IMR-90 (cell line): ENCODE measurements at places on chromosomes 1 and 21.

DNA sequence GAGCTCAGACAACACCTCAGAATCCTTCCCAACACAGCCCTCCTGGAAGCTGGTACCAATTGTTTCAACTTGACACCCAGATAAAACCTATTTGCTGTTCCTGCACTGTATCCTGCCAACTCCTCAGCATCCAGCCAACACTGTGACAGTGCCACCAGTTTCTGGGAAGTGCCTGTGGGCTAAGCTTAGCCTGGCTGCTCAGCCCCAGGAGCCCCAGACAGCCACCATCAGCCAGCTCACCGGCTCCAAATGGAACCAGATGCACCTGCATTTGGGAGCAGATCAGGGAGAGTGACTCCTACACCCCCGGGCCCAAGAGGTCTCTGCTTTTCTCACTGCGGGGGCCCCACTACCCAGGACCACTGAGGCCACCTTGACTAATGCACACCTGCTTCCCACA, 24.9 kb downstream of the KCNN3 start:
- DNase-seq: no peak

- DNase-seq: no peak
Observed at GRCh38 chr1:92853299-92853698, 21.5 kb downstream of the RPL5 start.

DNA sequence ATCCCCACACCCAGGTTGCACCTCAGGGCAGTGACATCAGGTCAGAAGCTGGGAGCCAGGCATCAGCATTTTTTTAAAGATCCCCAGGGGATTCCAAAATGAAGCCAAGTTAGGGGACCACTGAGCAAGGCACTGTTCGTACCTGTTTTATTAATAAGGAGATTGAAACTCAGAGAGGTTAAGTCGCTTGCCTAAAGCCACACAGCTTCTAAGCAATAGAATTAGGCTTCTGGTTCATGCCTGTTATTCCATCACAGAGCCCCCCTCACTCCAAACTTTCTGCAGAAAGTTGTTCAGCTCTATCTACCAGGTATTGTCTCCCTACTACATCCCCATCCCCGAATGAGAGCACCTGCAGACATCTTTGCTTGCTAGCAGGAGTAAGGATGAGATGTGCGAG, 28.7 kb downstream of the KCNN3 start:
- DNase-seq: no peak

- no peak for DNase-seq
Observed at GRCh38 chr1:224213438-224214119, 30.5 kb downstream of the DEGS1 start.

GRCh38 chr1:207973898-207974568, 63.1 kb upstream of the CD34 start:
- no peak for DNase-seq

DNA sequence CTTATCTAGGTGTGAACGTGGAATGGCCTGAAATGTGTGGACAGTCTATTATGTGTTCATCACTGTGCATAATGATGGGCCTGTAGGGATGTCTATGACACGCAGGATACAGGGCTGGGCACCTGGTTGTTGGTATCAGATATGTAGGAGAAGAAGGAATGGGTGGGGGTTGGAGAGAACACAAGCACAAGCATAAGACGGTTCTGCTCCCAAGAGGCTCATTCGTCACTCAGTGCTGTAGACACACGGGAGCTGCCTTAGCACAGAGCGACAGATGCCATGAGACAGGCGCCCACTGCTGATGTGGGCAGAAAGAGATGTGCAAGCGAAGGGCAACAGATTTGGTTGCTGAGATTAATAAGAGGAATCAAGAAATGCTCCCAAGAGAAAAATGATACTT, 256.2 kb downstream of the DISC1 start:
- no peak for DNase-seq

DNA sequence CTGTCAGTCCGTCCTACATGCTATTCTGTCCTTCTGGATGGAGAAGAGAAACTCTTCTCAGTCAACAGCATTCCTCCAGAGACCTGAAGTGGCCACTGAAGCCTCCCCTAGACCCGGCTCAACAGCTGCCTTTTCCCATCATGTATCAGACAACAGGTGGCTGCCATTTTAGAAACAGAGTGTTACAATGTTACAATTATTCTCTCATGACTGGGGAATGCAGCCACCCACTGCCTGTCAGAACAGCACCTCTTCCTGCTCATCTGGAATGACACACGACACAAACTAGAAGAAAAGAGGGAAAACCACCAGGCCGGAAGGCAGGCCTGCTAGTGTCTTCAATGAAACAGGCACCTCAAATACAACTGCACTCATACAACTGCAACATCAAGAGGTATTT, 105.3 kb downstream of the PGBD5 start:
- no peak for DNase-seq

DNA sequence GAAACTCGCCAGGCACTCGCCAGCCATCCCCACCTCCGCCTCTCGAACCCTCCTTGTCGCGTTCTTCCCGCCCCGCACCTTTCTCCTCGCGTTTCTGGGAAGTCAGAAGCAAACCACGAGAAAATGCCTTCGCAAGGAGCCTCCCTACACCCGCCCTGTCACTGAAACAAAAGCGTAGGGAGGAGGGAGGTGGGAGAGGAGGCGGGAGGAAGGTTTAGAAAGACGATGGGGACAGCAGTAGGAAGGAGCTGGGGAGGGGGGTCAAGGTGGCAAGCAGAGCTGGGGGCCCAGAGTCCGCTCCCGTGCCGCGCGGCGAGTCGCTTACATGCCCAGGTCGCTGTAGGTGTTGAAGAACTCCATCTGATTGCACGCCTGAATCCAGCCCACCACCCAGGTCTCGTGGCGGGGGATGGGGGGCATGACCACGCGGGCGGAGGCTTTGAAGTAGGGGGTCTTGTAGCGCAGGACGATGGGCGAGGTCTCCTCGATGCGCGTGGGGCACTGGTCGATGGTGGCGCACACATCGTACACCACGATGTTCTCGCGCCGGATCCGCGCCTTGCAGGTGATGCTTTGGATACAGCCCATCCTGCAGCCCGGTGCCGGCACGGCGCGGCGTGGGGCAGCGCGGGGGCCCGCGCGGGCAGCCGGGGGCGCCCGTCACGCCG, 1.0 kb downstream of the FAM78B start:
- no peak for DNase-seq

DNA sequence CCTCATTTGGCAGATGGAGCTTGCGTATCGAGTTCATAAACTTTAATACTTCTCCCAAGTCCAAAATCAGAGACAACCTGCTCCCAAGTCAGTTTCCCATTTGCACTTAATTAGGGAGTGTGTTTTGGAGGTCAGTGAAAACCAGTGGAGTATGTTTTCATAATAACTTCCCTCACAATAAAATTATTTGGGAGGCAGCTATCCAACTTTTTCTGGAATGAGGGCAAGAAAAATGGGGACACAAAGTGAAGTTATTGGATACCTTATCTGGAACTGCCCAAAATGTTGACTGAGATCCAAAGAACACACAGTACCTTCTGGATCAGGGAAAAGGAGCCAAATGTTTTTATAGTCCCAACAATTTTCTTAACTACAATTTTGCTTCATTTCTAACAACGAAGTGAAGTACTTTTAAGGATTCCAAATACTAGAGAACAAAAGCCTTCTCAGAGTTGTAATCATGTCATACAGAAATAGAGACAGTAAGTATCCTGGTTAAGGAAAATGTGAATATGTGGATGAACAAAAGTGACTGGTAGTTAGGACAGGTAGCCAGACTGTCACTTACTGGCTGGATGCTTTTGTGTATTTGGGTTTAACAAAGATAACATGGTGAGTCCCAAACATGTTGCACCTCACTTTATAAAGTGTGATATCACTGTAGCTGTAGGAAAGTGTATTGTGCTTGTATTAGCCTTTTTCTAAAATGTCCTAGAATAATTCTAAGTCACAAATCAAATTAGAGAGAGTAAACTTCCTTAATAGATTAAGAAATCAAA, 325.0 kb downstream of the HLX start:
- DNase-seq: no peak

- DNase-seq: no peak
Observed at GRCh38 chr1:9389968-9390367, 97.3 kb downstream of the SPSB1 start.

GRCh38 chr1:54989473-54989872, 9.0 kb downstream of the TMEM61 start:
- DNase-seq: no peak

- DNase-seq: no peak
Observed at GRCh38 chr1:240813720-240814119, 201.8 kb upstream of the GREM2 start.

DNA sequence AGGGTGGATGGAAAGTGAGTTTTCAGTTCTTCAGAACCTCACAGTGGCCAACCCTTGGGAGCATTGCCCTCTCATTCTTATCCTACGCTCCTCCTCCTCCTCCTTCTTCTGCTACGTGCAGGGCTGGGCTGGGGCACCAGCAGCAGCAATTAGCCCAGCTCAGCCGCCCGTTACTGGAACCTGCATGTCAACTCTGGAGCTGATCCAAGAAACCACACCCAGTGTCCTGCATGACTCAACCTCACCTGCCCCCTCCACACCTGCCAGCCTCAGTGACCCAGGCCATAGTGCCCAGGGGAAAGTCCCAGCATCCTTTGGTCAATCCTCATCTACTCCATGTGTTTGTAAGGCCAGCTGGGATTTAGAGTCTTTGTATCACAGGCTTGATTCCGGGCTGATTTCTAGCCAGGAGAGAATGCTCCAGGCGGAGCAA, 12.6 kb downstream of the ELF3 start:
- DNase-seq: no peak

DNA sequence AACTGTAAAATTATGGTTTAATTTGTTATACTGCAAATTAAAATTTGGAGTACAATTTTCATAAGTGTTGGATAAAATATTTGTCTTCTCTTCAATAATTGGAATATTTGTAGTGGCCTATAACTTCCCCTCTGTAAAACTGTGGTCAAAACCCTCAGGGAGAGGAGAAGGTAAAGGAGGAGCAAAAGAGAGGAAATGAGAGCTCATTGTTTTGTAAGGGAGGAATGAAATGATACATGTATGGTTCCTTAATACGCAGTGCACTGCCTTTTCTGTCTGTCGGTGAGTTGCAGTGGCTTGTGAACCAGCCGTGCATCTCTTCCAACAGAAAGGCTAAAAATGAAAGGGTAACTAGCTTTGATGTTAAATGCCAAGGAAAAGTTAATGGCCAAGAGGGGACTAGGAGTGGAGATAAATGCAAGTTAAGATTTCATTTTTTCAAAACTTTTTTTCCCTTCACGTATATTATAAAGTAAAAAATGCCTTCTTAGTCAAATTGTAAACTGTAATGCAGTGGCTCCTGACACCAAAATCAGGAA, 26.4 kb downstream of the LRRC8D start:
- DNase-seq: no peak

GRCh38 chr1:47388891-47389238, 27.2 kb upstream of the FOXE3 start:
- DNase-seq: peak; percentile 67

DNA sequence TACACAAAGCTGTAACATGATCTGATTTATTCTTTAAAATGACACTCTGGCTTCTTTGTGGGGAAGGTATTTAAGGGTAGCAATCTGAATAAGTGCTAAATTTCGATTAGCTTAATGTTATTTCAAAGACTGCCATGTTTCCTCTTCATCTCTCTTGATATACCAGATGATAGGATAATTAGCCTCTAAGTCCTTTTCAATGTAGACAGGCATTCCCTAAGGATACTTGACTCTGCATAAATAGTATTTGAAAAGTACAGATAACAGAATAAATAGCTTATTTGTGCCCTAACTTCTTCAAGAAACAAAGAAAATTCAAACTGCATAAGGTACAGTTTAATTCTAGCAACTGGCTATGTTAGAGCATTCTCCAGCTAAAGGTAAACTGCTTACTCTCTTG, 46.2 kb downstream of the ARHGAP29 start:
- DNase-seq: no peak

- peak; percentile 27 for DNase-seq
Observed at GRCh38 chr1:221781102-221781755, 39.3 kb upstream of the DUSP10 start.

GRCh38 chr1:63024132-63024531, 240.2 kb downstream of the ATG4C start:
- DNase-seq: peak; percentile 0

GRCh38 chr1:100459358-100460114, 78.4 kb upstream of the GPR88 start:
- DNase-seq: peak; percentile 82
